AG04449 (cell line): ENCODE measurements at places on chromosomes 5 and 9.

DNA sequence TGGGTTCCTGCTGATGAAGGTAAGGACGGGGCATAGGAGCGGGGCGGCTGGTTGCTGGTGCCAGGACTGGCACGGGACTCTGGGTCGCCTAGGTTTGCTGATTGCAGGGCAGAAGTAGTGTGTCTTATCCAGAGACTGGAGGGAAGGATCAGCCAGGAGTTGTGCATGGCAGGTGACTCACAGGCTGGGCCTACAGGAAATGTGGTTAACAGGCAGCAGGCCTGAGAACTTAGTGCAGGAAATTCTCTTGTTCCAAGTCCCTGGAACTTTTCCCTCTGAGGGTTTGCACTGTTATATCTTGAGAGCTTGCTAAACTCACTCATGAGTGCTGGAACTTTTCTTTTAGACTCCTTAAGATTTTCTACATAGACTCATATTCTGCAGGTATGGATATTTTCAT is 95.1 kb downstream of the ANXA2R start:
- peak; percentile 76 for DNase-seq

- DNase-seq = no peak
These were observed 311.7 kb downstream of the TRIM36 start for GRCh38 chr5:114857941-114858551.

GRCh38 chr5:157956271-157956885 is 97.4 kb upstream of the CLINT1 start:
- no peak for DNase-seq

GRCh38 chr5:153460421-153460820 is 30.0 kb upstream of the GRIA1 start:
- no peak for DNase-seq

- DNase-seq = no peak
These were observed 95.8 kb upstream of the NR4A3 start for GRCh38 chr9:99725852-99726251.

GRCh38 chr5:125584140-125584520 is 837.7 kb upstream of the ZNF608 start:
- no peak for DNase-seq

GRCh38 chr9:24479361-24480059 is 66.2 kb downstream of the IZUMO3 start:
- DNase-seq = no peak

DNA sequence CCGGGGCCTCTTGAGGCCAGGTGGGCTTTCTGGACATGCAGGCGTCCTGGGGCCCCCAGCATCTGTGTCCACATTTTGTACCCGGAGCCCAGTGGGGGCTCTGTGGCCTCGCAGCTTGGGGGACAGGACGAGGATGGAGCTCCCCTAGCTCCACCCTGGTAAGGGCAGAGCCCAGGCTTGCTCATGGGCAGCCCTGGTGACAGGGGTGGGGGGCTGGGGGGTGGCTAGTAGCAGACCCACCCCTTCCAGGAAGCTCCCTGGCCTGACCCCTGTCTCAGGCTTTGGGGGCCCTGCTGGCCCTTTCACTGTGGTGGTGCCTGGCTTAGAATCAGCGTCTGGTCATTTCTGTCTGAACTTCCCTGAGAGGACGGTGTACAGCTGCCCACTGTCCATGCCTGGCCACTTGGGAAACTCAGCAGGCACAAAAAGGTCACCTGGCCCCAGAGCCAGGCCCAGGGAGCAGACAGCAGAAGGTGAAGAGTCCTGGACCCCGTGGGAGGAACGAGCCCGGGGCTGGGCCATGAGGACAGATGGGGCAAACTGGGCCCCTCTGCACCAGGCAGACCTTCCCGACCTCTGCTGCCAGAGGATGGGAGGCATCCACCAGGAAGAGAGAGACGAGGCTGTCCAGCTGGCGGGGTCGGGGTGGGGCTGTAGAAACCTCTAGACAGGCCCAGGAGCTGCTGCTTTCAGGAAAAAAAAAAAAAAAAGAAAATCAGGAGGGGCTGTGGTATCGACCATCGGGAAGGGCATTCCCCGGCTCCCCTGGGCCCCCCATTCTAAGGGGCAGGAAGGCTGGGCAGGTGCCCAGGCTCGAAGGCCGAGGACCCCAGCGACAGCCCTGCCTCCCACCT is 52.8 kb downstream of the EXD3 start:
- DNase-seq = no peak

GRCh38 chr5:143446535-143447226 is 43.2 kb upstream of the NR3C1 start:
- DNase-seq = no peak

GRCh38 chr5:119291877-119292276 is 63.9 kb upstream of the TNFAIP8 start:
- DNase-seq = no peak

DNA sequence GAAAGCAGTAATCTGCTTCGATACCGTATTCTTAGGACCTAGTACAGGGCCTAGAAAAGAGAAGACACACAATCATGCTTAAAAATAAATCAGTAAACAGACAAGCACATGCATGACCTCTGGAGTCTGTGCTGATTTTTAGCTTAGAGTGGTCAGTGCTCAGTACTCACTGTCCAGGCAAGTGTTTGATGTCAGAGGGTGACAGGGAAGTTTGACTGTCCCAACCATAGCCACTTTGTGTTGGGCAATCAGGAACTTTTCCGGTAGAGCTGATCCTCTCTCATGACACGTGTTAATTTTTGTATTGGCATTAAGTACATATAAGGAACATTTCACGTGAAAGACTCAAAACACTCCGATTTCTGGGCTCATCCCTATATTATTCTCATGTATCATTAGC is 464.7 kb upstream of the KLF4 start:
- no peak for DNase-seq

GRCh38 chr5:131706281-131706680 is 71.3 kb upstream of the RAPGEF6 start:
- no peak for DNase-seq

GRCh38 chr5:43581398-43581797 is 21.6 kb upstream of the NNT start:
- no peak for DNase-seq

- no peak for DNase-seq
These were observed 491.4 kb downstream of the RASEF start for GRCh38 chr9:82571540-82571939.

DNA sequence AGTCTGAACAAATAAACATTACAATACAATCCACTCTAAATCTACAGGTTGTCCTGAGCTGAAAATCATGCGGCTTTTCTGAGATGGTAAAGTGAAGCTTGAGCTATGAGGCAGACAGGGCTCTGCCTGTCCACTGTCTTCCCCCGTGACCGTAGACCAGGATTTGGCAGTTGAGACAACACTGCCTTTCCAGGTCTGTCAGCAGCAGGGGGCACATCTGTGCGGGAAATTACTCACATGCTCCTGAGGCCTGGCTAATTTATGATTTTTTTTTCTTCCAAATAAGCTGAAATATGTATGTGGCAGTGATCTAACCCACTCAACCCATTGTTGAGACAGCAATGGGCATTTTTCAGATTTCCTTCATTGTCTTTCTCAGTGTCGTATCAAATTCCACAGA is 307.9 kb downstream of the FBXL7 start:
- DNase-seq = no peak

DNA sequence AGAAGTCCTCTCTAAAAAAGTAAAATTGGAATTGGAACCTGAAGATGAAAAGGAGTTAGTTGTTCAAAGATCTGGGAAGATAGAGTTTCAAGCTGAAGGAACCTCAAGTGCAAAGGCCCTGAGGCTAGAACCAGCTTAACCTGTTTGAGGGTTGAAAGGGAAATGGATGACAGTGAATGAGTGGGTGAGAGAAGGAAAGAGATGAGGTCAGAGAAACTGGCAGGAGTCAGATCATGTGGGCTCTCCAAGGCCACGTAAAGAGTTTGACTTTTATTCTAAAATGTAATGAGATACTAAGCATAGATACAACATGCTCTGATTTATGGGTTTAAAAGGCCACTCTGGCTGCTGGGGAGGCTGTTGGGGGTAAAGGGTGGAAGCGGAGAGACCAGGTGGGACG is 2.5 kb upstream of the RAD23B start:
- DNase-seq = no peak

GRCh38 chr9:87606841-87607521 is 109.3 kb downstream of the DAPK1 start:
- DNase-seq = peak; percentile 37

GRCh38 chr9:88536951-88537760 is 2.2 kb downstream of the NXNL2 start:
- DNase-seq = no peak

- no peak for DNase-seq
These were observed 68.1 kb downstream of the HMCN2 start for GRCh38 chr9:130333712-130334062.

DNA sequence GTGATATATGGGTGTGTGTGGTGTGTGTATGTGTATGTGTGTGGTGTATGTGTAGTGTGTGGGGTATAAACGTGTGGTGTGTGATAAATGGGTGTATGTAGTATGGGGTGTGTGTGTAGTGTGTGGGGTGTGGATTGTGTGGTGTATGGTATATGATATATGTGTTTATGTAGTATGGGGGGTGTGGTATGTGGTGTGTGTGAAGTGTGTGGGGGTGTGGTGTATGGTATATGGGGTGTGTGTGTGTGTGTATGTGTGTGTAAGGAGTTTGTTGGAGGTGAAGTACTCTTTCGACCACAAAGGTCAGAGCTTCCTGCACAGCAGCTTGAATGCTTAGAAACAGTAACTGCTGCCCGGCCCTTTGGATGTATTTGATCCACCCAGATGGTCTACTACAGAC is 145.2 kb upstream of the IQGAP2 start:
- DNase-seq = no peak

DNA sequence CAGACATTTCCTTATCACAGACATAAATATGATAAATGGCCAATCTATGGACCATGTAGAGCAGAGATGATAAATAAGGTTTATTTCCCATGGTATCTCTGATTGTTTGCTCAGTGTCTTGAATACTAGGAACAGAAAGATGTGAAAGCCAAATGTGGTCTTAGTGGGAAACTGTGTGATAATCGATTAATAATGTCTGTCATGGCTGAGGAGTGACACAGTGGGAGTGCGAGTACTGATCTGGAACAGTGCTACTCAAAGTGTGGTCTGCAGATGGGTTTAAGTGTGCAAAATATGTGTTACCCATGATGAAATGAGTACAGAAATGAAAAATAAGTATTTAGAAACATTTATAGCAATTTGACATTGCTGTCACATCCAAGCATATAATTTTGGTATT is 92.5 kb downstream of the PTTG1 start:
- no peak for DNase-seq

DNA sequence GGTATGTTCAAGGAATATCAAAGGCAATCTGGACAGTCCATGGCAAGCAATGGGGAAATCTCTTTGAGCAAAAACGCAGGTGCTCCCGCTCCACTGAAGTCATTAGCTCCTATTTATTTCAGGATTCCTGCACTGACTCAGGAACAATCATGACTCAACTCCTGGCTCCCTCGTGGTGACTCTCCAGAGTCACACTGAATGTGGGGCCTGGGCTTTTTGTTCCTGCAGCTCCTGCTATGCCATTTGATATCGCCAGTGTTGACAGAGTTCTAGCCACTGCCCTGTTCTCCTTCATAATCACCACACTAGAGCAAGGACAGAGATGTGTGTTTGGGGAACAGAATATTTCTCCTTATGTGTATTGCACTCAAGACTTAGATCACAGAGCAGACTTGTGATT is 187.2 kb upstream of the ZNF462 start:
- DNase-seq = no peak

DNA sequence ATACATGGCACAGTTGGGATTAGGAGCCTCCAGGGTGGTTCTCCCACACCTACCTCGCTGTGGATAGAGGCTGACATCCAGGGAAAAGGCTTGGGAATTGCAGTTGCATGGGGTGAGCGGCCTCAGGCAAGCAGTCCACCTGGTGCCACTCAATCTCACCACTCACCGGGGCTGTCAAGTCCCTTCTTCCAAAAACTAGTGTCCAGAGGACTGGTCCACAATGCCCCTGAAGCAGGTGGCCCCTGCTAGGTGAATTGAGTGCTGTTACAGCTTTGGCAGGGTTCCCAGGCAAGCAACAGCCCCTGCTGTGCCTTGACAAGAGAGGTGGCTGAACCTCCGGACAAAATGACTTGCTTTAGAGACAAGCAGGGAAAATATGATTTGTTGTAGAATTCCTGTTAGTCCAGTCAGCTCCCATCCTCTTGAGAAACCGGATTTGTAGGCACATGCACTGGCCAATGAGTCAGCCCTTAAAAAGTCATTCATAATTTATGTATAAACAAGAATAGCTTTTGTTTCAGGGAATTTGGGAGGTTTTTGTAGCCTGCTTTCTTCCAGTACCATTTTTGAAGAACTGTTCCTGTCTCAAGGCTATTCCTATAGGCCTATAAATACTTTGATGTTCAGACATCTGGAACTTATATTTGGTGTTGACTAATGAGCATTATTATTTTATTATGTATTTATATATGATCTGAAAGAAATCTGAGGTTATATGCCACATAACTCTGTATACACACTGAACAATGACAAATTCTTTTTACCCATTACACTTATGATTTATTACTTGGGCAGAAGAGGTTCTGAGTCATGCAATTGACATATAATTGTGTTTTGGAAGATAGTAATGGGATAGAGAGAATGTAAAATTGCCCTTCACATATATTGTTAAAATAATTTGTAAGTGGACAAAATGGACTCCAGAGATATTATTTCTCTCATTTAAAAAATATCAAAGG is 411.1 kb downstream of the ACTL7B start:
- DNase-seq = peak; percentile 82

DNA sequence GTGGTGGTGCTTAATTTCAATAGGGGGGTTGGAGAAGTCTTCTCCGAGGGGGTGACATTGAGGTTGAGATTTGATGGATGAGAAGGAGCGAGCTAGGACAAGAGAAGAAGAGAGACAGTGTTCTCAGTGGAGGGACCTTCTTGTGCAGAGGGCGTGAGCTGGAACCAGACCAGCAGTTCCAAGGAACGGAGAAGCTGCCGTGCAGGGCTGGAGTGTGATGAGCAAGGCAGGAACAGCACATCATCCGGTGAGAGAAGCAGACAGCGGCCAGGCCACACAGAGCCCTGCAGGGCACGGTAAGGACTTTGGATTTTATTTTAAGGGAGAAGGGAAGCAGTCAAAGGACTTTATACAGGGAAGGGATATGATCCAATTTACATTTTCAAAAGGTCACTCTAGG is 206.9 kb downstream of the MELK start:
- DNase-seq = no peak

GRCh38 chr9:136947955-136948510 is 3.0 kb downstream of the C8G start:
- no peak for DNase-seq

- no peak for DNase-seq
These were observed 84.4 kb downstream of the ZSWIM6 start for GRCh38 chr5:61416420-61416819.

DNA sequence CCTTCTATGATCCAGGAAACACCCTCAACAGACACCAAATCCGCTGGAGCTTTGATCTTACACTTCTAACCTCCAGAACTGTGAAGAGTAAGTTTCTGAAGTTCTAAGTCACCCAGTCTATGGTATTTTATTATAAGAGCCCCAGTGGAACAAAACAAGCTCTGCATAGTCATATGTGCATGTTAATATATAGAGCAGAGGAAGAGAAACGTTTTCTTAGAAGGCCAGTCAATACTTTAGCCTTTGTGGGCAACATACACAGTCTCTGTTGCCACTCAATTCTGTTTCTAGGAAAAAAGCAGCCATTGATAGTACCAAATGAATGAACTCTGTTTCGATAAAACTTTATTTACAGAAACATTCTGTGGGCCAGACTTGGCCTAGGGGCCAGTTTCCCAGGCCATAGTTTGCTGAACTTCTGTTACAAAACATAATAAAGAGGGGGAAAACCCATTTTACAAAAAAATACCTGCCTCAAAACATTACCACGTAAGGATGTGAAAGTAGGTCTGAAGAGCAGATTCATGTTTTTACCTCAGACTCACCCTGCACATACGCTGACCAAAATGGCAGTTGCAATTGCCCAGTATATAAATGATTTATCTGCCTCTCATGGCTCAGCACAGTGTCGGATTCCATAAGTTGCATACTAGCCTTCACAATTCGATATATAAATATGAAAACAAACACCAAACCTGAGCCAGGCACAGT is 350.5 kb downstream of the SLIT3 start:
- DNase-seq = no peak
